Right ventricle myocardium inferior (tissue), 1 donor: ENCODE measurements at places on chromosomes 5 and 9. TPM values are rescaled to one million over a fixed set of nuclear protein-coding genes. Genes with fewer than 3 reads are reported as not detected.
A peak's percentile ranks its signal among the peaks of the same experiment; 100 is the strongest.

GRCh38 chr9:130865921-130866320, 30.7 kb downstream of the QRFP start:
- DNase-seq, result no peak

GRCh38 chr9:89435071-89435823, 62.7 kb downstream of the SEMA4D start:
- no peak for DNase-seq

GRCh38 chr5:76852772-76853171, 3.0 kb downstream of the S100Z start:
- no peak for DNase-seq

GRCh38 chr5:108059334-108059733, 322.6 kb downstream of the FBXL17 start:
- DNase-seq, result no peak

GRCh38 chr9:109027176-109027575, 13.9 kb upstream of the CTNNAL1 start:
- DNase-seq, result no peak

- peak; percentile 98 for DNase-seq
Observed at GRCh38 chr9:70601000-70601951, 186.8 kb upstream of the KLF9 start.

DNA sequence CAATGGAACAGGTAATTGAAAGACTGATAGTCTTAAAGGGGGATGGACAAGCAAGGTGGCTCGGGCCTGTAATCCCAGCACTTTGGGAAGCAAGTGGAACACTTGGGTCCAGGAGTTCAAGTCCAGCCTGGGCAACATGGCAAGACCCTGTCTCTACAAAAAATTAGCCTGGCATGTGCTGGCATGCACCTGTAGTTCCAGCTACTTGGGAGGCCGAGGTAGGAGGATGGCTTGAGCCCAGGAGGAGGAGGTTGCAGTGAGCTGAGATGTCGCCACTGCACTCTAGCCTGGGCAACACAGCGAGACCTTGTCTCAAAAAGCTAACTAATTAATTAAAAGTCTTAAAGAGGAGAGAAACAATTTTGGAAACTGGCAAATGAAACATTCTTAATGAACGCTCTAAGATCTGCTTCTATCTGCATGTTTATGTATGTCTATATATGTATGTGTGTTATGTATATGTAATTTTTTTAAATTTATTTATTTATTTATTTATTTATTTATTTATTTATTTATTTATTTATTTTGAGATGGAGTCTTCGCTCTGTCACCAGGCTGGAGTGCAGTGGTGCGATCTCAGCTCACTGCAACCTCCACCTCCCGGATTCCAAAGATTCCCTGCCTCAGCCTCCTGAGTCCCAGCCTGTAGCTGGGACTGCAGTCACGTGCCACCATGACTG, 80.6 kb downstream of the SFXN1 start:
- no peak for DNase-seq

DNA sequence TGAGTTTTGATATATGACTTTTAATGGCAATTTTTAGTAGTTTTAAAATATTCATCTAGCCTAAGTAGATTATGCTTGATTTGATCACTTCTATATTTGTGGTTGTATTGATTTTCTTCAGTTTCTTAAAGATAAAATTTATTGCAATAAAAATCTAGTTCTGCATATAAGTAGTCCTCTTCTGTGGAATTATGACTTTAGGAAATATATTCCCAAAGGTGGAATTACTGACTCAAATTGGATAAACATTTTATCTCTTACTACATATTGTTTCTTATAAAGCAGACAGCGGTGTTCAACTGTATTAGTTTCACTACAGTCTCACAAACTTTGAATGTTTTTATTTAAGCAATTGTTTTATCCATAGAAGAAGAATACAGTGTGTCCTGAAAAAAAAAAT, 883.0 kb upstream of the SEMA6A start:
- DNase-seq, result no peak

- no peak for DNase-seq
Observed at GRCh38 chr5:181203093-181203711, 1.8 kb downstream of the TRIM7 start.

DNA sequence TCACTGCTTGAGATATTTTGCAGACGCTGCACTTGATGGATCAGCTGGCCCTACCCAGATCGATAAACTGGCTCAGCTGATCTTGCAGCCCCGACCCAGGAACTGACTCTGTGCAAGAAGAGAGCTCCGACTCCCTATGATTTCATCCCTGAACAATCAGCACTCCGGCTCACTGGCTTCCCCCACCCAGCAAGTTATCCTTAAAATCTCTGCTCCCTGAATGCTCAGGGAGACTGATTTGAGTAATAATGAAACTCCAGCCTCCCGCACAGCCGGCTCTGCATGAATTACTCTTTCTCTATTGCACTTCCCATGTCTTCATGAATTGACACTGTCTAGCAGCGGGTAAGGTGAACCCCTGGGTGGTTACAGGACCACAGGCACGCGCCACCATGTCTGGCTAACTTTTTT, 16.9 kb upstream of the NANS start:
- DNase-seq, result no peak

- DNase-seq, result no peak
Observed at GRCh38 chr5:55994495-55994997, at the start of gene IL6ST. Gene IL6ST (minus strand): TSS chr5:55994963. CDS start chr5:55976278, 18,685 bp downstream.

- DNase-seq, result peak; percentile 75
Observed at GRCh38 chr5:32027717-32028458, 146.2 kb downstream of the GOLPH3 start.

Gene CER1
- not detected for total RNA-seq

Gene C9orf153
- total RNA-seq, result not detected

Gene PCSK1
- total RNA-seq, result 0.05 TPM

Gene GRIN3A
- 0.92 TPM for total RNA-seq

Gene ZNF366
- 8.7 TPM for total RNA-seq

Gene NEURL1B
- 37.1 TPM for total RNA-seq

Gene IFNA2
- not detected for total RNA-seq

Gene SUSD3
- 1.7 TPM for total RNA-seq

Gene CARTPT
- total RNA-seq, result not detected

Gene LMBRD2
- total RNA-seq, result 10.4 TPM

Gene UBE2QL1
- total RNA-seq, result 21.9 TPM
